ENCODE measurements at places on chromosomes 5 and 9.

GRCh38 chr5:137937994-137938750, 48.9 kb downstream of the PKD2L2 start:
- no peak for DNase-seq

DNA sequence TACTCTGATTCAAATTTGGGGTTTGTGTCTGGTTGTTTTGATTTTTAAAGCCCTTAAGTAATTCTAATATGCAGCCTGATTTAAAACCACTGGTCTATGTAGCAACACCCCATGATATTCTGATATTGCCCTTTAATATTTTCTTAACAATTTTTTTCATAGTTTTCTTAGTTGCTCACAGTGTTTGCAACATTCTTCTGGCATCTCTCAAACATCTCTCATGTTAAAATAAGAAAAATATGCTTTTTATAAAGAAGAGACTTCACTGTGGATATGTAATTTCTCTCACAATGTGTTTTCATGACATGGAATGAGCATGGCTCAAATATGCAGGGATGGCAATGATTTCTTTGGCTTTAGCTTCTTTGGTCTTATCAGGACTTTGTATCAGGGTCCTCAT, 183.7 kb downstream of the TAF11L14 start:
- no peak for DNase-seq

DNA sequence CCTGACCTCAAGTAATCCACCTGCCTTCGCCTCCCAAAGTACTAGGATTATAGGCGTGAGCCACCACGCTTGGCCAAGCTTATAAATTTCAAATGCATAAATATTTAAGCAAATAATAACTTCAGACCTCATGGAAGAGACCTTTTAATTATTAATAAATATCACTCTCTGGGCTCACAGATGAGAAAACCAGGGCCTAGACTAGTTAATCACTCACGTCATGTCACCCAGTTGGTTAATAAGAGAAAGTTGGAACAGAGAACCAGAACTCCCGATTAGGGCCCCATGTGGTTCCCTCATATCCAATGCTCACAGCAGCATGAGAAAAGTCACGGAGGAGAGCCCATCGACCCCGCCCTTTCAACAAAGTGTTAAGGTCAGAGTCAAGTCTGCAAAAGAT, 79.3 kb downstream of the EPB41L4A start:
- no peak for DNase-seq

DNA sequence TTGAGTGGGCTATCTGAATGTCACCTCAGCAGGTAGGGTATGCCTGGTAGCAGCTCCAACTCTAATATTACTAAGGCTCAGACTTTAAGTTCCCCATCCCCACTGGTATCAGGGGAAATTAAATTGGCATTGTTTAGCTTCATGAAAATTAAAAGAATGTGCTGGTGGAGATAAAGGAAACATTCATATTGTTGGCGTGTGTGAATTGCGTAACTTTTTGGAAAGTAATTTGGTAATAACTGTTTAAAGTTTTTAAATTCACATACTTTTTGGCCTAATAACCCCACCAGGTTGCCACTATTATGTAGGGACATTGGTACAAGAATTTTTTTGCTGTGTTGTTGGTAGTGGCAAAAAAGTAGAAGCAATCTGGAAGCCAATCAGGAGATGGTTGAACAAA, 29.4 kb downstream of the TNPO1 start:
- DNase-seq, result no peak

DNA sequence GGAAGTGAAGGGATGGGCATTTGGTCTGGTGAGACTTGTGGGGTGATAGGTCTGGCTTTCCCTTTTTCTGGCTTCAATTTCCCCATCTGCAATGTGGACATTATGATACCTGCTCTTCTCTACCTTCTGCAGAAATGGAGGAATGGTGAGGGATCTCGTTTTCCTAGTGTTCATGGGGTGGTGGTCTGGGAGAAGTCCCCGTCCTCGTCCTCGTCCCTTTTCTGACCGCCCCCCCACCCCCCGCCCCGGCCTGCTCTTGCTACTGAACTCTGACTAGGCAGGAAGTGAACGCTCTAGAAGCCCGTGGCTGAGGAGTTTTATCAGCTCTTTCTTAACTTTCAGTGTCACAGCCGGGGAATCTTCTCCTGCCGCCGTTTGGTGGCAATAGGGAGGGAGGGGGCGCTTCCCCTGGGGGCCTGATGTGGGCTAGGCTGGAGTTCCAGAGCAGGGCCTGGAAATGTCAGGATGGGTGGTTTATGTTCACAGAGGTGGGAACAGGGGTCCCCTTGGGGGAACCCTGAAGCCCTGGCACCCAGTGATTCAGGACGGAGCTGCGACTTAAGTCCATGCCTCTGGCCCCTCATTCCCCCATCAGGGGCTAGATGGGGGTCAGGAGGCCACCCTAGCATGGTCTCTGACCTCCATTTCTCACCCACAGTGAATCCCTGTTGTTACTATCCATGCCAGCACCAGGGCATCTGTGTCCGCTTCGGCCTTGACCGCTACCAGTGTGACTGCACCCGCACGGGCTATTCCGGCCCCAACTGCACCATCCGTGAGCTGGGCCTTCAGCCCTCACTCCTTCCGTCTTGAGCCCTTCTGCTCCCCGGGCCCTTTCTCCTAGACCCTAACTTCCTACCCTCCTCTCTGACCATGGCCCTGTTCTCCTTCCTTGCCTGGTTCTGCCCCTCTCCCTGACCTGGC, 6.7 kb downstream of the PTGS1 start:
- DNase-seq, result no peak

DNA sequence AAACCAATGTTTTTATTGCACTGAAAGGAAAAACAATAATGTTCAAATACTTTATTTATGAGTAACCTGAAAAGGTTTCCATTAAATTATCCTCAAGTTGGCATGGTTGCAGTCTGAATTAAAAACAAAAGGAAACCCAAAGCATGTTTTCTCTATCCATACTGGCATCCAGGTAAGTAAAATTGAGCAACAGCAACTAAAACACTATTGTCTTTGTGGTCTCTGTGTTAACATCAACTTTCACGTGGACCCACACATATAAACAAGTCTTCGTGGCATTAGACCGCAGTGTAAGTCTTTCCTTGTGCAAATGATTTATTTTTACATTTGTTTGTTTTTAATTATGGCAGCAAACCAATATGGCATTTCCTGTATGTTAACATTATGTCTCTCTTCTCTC, 757.6 kb downstream of the SEMA5A start:
- DNase-seq, result no peak

DNA sequence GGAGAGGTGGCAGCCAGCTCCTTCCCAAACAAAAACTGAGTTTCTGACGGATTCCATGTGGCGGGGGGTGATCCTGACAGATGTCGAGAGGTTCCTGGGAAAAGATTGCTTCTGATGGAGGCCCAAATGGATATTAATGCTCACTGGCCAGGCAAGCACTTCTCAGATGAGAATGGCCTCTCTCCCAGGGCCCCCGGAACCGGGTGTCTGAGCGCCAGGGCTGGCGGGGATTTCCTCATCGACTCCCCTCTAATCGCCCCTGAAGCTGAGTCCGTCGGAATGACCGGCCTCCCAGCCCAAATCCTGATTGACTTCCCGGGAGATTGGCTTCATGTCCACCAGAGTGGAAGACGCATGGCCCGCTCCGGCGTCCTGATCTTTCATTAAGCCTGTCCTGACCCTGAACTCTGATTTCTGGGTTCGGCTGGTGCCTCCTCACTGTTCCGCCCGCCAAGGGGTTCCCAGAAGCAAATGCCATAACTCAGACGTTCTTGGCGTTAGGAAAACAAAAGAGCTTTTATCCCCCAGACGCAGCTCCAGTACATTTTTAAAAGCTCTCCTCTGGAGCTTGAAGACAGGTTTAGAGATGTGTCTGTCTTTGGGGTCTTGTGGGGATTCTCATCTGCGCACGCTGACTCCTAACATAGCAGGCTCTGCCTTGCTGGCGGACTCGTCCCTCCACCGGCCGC, 17.6 kb downstream of the FIBCD1 start:
- no peak for DNase-seq

DNA sequence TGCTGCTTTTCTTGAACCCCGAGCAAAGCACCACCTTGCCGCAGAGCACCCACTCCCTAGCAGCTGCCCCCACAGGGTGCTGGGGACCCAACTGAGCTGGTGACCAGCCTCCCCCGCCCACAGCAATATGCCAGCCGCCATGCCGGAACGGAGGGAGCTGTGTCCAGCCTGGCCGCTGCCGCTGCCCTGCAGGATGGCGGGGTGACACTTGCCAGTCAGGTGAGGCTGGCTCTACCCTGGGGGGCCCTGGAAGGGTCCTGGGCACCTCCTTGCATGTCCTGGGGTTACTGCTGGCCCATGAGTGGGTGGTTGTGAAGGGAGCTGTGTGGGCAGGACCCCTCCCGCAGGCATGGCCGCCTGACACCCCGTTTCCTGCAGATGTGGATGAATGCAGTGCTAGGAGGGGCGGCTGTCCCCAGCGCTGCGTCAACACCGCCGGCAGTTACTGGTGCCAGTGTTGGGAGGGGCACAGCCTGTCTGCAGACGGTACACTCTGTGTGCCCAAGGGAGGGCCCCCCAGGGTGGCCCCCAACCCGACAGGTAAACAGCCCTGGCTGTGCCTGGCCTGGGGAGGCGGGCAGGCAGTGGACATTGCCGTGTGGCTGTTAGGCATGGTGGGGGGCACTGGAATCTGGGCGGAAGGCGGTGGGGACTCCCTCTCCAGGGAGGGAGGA, 7.2 kb downstream of the EGFL7 start:
- no peak for DNase-seq

DNA sequence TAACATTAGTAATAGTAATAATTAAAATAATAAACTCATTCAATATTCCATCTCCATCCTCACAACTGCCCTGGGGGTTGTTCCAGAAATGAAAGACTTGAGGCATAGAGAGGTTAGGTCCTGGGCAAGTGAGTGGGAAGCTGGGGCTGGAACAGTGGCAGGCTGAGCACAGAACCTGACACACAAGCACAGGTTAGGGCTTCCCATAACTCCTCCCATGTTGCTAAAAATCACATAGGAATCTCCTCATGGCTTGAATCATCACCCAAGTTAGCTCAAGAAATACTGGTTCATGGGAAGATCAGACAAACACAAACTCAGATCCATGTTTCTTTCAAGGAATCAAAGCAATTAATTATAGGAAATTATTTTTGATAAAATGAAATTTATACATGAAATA, 487.7 kb downstream of the SEMA5A start:
- no peak for DNase-seq

- DNase-seq, result peak; percentile 72
These were observed 406.6 kb upstream of the TNC start for GRCh38 chr9:115524453-115525059.

DNA sequence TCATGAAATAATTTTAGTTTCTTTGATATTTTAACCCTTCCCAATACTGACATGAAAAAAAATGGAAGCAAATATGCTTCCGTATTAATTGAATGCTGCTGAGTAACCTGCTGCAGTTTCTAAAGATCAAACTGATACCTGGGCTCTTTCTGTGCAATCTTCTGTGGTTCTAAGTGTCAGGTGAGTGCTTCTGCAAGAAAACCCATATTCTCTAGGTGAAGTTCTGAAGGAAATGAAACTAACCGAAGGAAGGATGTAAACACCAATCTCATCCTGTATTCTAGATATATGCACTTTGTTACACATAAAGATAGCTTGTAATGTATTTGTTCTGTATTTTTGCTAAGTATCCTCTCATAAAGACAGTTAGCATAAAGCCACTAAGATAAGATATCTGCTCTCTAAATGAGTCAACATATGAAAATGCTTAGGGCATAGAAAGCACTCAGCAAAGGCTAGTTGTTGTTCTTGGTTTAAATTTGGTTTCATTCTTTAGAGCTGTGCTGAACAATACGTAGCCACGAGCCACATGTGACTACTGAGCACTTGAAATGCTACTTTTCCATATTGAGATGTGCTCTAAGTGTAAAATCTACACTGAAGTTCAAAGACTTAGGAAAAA, 52.0 kb downstream of the ITGA2 start:
- no peak for DNase-seq

DNA sequence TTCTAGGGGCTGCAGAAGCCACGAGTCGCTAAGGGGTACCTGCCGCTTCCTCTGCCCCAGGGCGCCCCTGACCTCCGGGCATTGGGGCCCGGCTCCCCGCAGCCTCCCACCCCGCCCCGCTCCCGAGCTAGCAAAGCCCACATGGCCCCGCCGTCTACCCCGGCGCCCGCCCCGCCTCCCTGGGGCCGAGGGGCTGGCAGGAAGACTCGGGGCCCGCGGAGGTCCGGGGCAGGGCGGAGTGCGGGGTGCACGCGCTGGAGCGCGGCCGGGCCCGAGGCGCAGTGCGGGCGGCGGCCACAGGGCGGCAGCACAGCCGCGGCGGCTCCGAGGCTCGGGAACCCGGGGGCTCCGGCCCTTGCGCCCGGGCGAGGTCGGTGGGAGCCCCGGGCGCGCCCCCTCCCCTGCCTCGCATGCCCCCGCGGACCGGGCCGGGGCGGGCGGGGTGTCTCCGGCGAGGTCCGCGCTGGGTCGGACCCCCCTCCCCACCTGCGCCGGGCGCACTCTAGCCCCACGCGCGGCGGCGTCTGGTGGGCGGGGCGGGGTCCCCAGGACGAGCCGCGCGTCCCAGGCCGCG, 6.7 kb downstream of the NRARP start:
- no peak for DNase-seq

DNA sequence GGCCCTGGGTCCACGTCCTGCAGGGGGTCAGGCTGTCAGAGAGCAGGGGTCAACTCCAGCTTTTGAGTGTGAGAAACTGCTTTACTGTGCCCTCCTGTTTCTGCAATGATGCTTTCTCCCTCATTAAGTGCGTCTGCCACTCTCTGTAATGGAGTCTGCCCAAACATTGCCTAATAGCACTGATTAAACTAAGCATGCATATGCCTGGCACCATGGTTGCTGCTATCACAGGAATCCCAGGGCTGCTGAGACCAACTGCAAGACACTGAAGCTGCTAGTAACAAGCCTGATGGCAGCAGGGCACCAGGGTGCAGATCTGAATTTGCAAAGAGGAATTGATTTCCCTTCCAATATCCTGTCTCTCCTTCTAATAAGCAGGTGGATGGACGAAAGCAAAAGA, 125.3 kb downstream of the SLC24A2 start:
- DNase-seq, result no peak

DNA sequence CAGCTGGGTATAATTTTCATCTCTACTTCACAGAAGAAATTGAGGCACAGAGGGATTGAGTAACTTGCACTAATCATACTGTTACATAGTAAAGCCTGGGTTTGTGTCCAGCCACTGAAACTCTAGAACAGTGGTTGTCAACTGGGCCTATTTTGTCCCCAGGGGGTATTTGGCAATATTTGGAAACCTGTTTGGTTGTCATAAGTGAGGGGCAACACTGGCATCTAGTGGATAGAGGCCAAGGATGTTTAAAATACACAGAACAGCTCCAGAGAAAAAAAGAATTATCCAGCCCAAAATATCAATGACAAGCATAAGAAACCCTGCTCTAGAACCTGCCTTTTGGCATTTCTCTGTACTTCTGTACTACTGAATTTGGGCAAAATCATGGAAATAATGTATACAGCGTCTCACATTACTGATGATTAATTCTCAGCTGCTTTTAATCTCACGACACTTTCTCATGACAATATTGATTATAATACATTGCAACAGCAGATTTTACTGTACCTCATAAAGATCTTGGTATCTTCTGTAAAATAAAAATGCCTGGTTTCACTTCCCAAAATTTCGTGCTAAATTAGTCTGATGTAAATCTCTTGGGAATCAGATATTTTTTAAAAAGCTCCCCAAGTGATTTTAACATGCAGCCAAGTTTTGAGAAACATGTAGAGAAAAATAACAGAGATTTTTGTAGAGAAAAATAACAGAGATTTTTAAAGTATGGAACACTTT, 112.7 kb downstream of the RORB start:
- DNase-seq, result no peak

GRCh38 chr9:69180670-69181069, 6.6 kb downstream of the TJP2 start:
- no peak for DNase-seq

GRCh38 chr9:112384690-112385089, 4.8 kb downstream of the HSDL2 start:
- DNase-seq, result no peak
